Fibroblast of lung (primary cell): ENCODE measurements at places on chromosomes 2 and 18.

DNA sequence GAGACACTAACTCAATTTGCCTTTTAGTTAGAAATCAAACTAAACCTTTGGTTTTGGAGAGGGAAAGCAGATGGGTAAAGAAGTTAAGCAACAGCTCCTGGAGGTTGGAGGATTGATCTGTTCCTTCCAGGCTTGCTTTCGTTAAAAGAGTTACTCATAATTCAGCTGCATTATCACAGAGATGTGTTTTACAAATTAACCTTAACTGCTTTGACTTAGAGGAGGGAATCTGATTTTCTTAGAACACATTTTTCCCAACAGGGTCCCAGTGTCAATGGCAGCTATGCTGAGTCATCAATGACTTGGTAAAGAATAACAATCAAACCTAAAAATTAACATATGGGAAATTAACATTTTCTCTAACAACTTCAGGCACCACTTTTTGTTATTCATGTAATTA lies 113.4 kb downstream of the COPS8 start:
- peak; percentile 73 for DNase-seq

DNA sequence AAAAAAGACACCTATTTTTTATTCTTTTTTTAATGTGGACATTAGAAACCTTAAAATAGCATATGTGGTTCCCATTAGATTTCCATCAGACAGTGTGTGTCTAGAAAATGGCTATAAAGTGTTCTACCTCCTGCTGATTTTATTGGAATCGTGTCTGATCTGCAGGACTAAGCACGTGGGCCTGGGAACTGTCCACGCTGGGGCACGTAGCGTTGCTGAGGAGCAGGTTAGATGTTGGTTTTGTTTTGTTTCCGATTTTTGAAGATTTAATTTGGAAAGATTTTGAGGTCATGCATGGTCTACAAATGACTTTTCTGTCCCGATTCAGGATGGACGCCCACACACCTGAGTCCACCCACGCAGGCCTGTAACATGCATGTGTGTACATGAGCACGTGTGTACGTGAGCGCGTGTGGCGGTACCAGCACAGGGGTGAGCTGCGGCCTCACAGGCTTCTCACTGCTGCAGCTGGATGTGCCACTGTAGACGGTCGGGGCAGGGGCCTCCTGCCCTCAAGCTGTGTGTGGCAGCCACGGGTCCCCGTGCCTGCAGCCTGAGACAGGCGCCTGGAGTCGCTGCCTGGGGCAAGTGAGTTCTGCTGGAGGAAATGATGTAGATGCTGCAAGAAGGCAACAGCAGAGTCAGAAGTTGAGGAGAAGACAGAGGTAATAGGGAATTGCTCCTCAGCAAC lies 99.7 kb upstream of the CTDP1 start:
- no peak for DNase-seq

- DNase-seq, result no peak
Observed at GRCh38 chr2:85180322-85181133, 47.3 kb downstream of the TCF7L1 start.

GRCh38 chr2:152594022-152594766 lies 123.1 kb downstream of the PRPF40A start:
- DNase-seq, result no peak

DNA sequence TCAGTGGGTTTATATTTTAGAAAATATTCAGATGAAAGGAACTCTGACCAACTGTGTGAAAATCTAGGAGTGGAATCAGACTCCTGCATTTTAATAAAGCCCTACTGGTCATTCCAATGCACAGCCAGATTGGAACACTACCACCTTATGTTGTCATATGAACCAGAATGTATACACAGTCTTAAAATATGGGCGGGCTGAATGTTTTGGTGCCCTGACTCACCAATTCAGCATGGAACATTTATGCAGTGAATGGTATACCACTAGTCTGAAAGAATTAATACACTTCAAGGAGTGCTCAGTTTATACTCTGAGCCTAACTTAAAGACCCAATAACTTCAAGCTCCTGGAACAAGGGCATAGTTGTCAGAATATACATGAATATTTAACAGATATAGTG lies 280.9 kb upstream of the TCF4 start:
- peak; percentile 42 for DNase-seq

- DNase-seq, result no peak
Observed at GRCh38 chr2:121456325-121456724, 74.4 kb upstream of the RNU4ATAC start.

DNA sequence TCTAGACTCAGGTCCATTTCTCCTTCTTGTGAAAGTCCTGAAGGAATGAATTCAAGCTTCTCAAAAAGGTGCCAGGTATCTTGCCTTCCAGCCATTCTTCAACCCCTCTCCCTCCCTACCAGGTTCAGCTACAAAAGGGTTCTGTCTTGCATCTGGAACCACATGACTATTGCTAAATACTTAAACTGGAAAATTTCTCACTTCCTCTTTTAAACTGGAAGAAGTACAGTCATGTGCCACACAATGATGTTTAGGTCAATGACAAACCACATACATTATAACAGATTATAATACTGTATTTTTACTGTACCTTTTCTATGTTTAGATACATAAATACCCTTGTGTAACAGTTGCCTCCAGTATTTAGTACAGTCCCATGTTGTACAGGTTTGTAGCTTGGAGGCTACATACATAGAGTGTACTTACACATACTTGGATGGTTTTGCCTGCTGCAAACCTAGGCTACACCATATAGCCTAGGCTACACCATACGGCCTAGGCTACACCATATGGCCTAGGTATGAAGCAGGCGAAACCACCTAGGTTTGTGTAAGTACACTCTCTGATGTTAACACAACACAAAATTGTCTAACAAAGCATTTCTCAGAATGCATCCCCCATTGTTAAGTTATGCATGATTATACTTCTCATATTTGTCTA lies 142.0 kb upstream of the DNMT3A start:
- DNase-seq, result no peak

DNA sequence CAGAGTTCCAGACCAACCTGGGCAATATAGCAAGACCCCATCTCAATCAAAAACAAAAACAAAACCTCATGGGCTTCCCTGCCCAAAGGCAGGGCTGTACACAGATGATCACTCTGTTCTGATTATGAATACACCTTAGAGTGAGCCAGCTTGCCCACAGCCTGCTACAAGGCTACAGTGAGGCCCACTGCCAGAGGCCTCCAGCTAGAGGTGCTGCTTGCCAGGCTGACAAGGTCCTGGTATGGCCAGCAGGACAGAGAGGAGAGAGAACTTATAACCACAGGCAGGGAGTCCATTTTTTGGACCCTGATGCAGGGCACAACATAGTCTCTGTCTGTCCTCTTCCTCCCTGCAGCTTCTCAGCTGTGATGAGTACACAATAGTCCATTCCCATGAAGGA lies 41.5 kb downstream of the KANSL3 start:
- DNase-seq, result no peak

GRCh38 chr2:156657809-156658208 lies 221.6 kb downstream of the GPD2 start:
- no peak for DNase-seq

DNA sequence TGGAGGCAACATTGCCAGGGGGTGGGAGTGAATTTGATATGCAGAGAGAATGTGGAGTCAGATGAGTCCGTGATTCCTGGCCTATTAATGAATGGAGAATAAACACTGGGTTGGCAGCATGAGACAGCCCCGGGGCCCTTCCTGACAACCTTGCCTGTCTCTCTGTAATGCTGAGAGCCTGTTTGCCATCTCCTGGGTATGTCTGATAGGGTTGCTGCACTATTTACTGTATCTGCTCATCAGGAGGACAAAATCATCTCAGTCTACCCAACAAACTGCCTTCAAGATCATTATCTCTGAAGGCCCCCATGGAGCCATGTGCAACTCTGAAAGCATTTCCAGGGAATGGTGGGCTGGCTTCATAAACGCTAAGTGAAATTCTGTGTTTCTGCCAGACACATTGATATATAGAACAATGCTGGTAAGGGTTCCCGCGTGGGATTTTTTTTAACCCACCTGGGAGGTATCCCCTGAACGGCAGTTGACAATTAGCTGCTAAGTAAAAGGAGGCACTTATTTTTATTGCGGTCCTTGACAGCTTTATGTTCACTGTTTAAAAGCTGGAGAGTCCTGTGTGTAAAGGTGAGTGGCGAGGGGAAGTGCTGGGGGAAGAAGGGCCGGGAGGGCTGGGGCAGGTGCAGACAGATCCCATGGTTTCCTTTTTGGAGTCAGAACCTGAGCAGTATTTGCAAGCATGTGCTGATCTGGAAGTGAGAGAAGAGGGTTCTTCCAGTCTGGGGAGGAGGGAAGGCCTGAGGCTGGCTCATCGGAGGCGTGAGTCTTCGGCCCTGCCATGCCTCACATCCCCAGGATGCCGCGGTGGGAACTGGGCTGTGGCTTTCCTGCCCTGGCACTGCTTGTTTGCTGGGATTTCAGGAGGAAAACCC lies 64.8 kb downstream of the ARHGAP25 start:
- no peak for DNase-seq

DNA sequence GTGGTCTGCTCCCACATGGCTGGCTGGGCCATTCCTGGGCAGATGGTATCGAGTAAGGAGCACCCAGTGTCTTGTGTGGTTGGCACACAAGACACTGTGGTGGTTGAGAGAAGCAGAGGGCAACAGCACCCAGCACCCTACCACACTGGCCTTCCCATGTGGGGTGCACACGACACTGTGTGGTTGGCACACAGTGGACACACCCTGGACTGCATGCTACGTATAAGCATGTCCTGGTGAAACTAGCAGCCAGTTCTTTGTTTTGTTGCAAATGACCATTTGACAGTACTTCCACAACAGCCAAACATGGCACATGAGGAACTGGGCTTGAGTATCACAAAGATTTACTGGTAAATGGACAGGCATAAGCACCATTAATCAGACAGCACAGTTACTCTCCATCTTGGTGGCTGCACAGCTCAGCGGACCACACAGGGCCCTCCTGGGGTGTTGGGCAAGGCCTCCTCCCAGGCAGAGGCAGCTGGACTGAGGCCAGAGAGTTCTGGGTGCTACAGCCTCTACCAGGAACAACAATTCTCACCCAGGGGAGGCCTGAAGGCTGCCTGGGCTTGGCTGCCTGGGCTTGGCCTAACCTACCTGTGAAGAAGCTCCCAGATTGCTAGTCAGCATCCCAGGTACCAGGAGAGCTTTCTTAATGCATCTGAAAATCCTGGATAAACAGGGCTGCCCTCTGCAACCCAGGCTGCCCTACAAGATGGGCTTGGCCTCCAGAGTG lies 59.3 kb upstream of the ALPP start:
- no peak for DNase-seq

- DNase-seq, result peak; percentile 77
Observed at GRCh38 chr18:36284671-36285295, 12.7 kb upstream of the FHOD3 start.

- DNase-seq, result peak; percentile 22
Observed at GRCh38 chr2:68223419-68223818, 28.9 kb downstream of the PPP3R1 start.

DNA sequence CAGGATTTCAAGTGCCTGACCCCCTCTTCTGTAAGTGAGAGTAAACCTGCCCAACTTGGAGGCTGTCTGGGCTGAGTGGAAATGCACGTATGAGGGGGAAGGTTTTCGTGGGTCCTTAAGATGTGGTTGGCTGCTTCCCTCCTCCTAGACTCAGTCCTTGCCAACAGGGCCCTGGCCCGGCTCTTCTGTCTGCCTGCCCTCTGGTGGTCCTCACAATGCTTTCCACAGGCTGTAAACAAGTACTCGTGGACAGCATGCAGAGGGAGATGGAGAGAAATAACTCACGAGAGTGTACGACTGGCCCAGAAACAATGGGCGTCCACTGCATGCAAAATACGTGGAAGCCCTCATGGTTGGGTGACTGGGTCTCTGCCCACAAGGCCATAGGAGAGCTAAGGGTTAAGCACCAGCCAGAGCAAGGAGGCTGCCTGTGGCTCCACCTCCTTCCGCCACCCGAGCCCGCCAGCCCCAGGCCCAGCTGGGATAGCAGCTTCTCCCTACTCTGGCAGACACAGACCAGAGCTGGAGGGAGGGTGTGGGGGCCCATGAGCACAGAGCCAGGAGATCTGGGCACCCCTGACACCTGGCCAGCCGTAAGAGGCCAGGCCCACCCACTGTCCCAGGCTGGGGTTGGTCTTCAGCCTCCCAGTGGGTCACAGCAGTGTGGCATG lies 17.0 kb upstream of the ARHGEF4 start:
- DNase-seq, result no peak

- DNase-seq, result no peak
Observed at GRCh38 chr2:216657980-216658379, 24.8 kb downstream of the IGFBP2 start.

GRCh38 chr2:161913865-161914264 lies 160.2 kb downstream of the DPP4 start:
- DNase-seq, result peak; percentile 77

- DNase-seq, result no peak
Observed at GRCh38 chr18:62288665-62289008, 36.5 kb upstream of the TNFRSF11A start.

- no peak for DNase-seq
Observed at GRCh38 chr2:206955253-206955652, 15.9 kb downstream of the CPO start.

DNA sequence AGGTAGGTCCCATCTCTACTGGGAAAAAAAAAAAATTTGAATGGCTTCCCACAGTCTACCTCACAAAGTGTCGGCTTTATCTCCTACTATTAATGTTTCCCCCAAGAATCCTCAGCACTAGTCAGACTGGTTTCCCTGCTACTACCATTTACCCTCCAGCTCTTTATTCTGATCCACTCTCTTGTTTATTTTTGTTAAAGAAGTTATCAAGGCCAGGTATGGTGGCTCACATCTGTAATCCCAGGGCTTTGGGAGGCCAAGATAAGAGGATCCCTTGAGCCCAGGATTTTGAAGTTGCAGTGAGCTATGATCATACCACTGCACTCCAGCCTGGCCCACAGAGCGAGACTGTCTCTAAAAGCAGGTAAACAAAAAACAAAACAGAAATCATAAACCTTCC lies 1275.3 kb downstream of the LRP1B start:
- no peak for DNase-seq

DNA sequence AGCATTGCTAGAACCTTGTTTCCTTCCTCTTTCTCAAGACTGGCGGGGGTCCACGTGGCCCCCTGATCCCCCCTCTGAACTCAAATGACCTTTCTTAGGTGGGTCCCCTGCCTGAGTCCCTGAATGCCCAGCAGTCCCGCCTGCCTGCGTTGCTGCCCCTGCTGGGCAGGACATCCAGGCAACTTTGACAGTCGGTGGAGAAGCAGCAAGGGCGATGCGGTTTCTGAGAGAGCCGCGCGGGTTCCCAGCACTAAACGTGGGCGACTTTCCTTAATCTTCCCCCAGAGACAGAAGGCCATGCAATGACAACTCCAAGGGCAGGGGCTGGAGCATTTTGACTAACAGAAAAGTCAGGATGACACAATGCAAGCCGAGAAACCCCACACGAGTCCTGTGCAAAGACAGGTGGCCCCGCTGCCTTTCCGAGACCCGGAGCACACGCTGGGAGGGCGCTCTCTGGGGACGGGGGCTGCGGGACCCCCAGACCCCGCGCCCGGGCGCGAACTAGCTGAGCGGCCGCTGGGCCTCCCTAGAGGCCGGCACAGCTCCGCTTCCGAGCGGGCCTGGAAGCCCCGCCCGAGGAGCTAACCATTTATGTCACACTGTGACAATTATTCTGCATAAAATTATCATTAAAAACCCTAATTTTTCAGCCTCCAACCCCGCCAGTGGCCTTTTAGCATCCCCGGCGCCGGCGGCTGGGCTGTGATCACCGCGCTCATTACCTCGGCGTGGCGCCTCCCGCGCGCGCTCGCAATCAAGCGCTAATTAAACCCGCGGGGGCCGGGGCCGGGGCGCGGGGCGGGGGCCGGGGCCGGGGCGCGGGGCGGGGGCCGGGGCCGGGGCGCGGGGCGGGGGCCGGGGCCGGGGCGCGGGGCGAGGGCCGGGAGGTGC lies 27.4 kb downstream of the ASB18 start:
- DNase-seq, result no peak

- peak; percentile 68 for DNase-seq
Observed at GRCh38 chr2:201254081-201254730, 6.1 kb upstream of the CASP8 start.

GRCh38 chr18:60413944-60414547 lies 41.5 kb upstream of the MC4R start:
- DNase-seq, result peak; percentile 9
